ENCODE measurements at places on chromosomes 1 and 21.

- DNase-seq = no peak
These were observed 22.4 kb downstream of the EDN2 start for GRCh38 chr1:41461790-41462679.

DNA sequence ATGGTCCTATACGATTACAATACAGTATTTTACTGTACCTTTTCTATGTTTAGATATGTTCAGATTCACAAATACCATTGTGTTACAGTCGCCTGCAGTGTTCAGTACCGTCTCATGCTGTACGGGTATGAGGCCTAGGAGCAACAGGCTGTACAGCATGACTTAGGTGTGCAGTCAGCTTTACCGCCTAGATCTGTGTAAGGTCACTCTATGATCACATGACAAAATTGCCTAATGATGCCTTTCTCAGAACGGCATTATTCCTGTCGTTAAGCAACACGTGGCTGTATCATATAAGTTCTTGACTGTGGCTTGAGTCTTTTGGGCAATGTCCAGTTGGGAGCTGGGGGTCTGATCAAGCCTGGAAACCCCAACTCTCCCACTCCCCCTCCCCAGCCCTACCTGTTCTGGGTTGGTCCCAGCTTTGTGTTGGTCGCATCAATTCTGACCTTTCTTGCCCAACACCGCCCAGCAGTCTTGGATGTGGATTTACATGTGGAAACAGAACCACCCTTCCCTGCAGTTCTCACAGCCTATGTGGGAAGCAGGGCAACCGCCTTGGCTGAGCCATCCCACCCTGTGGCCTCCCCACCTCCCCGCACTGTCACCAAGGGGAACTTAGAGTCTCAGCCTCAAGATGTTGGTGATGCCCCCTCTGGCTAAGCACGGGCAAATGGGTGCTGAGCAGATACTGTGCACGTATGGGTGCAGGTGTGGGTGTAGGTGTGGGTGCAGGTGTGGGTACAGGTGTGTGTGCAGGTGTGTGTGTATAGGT is 80.2 kb upstream of the ACTL8 start:
- no peak for DNase-seq

GRCh38 chr1:46172321-46172720 is 2.6 kb upstream of the TSPAN1 start:
- no peak for DNase-seq

DNA sequence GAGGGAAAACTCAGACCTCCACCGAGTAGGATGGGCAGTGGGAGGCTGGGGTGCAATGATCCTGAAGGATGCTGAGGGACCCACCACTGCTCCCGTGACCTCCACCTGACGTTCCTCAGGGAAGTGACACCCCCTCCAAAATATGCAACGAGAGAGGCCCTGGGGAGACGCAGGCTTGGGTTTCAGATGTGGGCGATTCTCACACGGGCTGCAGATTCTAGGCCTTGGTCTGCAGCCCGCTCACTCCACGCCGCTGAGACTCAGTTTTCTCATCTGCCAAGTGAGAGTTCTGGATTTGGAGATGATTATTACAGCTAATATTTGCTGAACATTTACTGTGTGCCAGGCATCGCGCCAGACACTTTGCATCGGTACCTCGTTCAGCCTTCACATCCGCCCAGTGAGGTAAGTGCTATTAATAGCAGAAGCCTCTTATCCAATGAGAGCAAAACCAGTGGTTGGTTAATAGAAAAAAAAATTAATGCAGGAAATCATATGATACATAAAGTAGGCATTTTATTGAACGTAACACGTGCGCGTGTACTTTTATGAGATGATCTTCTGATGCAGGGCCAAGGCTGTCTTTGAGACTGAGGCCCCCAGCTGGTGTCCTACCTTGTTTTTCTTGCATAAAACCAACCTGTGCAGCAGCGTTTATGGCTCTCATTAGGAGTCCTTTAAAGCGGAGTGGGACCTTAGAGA is 102.0 kb upstream of the RUNX3 start:
- no peak for DNase-seq

- DNase-seq = no peak
These were observed 778 bp upstream of the MIXL1 start for GRCh38 chr1:226222686-226223085.

DNA sequence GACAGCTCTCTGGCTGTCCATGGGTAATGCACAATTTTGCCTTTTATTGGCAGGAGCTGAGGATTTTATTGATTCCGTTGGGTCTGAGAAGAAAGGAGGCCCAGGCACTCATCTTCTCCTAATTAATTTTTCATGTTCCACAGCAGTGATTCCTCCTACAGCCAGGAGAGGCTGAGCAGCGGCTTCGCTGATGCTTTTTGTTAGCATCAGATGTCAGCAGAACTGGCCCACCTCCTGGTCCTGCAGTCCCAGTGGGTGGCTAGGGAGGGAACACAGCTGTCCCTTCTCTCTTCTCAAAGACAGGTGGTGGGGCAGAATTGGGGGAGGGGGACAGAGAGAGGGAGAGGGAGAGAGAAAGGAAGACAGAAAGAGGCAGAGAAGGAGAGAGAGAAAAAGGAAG is 5.7 kb downstream of the MT1HL1 start:
- DNase-seq = no peak

DNA sequence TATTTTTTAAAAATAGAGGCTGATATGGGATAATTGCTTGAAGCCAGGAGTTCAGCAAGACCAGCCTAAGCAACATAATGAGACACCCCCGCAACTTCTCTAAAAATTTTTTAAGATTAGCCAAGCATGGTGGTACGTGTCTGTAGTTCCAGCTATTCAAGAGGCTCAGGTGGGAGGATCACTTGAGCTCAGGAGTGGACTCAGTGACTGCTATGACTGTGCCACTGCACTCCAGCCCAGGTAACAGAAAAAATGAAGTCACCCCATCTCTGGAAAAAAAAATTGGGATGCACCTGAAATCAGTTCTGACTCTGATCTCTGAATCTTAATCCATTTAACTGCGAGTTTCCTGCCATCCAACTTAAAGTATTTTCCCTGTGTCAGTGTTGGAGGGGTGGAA is 124.2 kb downstream of the MRPS6 start:
- no peak for DNase-seq

GRCh38 chr21:44087426-44088400 is 19.5 kb upstream of the PWP2 start:
- DNase-seq = no peak

GRCh38 chr1:185929776-185930175 is 195.6 kb downstream of the HMCN1 start:
- no peak for DNase-seq

DNA sequence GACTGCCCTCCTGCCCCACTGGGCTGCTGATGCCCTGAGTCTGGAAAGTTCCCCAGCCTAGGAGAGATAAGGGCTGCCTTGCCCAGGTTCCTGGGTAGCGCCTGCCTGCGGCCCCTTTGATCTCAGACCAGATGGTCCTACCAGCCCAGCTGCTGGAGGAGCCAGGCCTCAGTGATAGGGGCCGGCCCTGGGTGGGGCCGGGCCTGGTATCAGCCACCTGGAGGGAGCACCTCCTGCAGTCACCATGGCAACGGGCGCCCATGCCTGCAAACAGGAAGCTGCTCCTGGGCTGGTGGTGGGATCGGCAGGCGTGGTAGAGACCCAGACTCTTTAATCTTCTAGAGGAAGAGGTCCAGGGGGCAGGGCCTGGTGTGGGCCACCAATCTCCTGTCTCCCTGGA is 119.7 kb upstream of the WNT4 start:
- no peak for DNase-seq

DNA sequence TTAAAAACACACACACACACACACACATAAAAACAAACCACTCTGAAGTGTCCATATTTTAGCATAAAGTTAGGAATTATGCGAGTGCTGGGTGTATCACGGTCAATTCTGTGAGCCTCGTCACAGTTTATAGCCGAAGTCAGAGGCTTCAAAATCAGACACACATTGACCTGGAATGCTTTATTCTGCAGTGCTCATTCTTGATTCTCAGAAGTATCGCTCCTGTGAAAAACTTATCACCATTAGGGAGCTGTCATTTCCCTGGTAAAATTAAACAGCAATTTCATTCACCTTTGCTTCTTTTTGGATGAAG is 8.7 kb upstream of the IRF2BP2 start:
- DNase-seq = no peak

GRCh38 chr1:239924741-239925350 is 166.8 kb upstream of the FMN2 start:
- DNase-seq = no peak

DNA sequence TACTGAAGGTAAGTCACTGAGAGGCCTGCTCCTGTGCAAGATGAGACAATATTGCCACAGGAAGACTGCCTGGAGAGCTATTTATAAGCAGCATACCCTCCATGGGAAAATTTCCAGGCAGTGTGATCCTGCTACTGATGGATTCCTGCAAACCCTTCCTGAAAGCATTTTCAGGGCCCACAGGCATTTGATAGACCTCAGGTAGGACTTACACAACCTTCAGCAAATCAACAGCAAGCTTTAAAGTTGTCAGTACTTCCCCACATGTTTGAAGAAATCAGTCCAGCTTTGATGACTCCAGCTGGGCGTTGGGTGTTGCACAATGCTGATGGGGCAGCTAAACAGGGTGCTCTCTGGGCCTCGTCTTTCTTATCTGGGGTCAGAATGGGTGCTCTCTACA is 108.8 kb downstream of the PLXNA2 start:
- no peak for DNase-seq

DNA sequence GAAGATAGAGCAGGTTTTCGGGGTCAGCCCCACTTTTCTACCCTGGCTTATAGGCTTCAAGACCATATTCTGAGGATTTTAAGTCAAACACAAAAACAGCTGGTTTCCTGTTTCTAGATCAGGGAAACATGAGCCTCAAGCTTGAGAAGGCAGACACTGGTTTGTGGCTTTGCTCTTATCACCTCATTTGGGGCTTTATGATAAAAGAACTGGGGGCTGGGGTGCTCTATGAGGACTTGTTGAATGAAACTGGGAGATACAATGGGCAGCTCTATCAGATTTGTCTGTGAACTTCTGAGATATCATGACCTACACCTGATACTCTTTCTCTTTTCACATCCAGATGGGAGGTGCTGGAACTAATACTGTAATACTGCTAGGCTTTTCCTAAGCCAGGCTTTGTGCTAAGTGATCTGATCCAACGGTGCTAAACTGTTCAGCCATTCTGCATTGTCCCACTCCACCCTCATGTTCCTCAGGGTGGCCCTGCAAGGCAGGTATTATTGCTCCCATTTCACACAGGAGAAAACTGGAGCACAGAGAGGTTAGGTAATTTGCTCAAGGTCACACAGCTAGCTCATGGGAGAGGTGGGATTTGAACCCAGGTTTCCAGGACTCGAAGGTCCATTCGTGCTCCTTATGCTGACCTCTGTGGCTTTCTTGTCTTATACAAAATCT is 6.6 kb downstream of the AJAP1 start:
- no peak for DNase-seq

DNA sequence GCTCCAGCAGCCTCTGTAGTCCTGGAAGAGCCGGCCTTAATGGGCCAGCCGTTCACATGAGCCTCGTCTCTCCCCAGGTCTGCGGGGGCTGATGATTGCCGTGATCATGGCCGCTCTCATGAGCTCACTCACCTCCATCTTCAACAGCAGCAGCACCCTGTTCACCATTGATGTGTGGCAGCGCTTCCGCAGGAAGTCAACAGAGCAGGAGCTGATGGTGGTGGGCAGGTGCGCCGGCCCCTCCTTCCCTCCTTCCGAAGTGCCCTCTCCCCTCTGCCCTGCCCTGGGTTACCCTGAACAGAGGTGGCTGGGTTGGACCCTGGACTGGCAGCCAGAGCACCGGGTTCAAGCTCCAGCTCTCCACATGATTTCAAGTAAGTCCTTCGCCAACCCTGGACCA is 13.1 kb downstream of the SLC5A9 start:
- DNase-seq = no peak

GRCh38 chr1:198741744-198742143 is 102.9 kb downstream of the PTPRC start:
- DNase-seq = no peak

- no peak for DNase-seq
These were observed 19.6 kb upstream of the ACTRT2 start for GRCh38 chr1:3001471-3002348.

- no peak for DNase-seq
These were observed 73.2 kb upstream of the ABCG1 start for GRCh38 chr21:42145569-42146272.

GRCh38 chr1:177873238-177873637 is 96.6 kb downstream of the SEC16B start:
- peak; percentile 61 for DNase-seq

- DNase-seq = no peak
These were observed 37.7 kb downstream of the LHX8 start for GRCh38 chr1:75171876-75172275.

GRCh38 chr21:40681164-40681859 is 165.6 kb downstream of the DSCAM start:
- no peak for DNase-seq

- DNase-seq = no peak
These were observed 25.3 kb upstream of the EFHD2 start for GRCh38 chr1:15384301-15384901.
